ENCODE measurements at places on chromosomes 13 and 19.

GRCh38 chr13:73844986-73845385, 289.2 kb downstream of the KLF12 start:
- DNase-seq = no peak

DNA sequence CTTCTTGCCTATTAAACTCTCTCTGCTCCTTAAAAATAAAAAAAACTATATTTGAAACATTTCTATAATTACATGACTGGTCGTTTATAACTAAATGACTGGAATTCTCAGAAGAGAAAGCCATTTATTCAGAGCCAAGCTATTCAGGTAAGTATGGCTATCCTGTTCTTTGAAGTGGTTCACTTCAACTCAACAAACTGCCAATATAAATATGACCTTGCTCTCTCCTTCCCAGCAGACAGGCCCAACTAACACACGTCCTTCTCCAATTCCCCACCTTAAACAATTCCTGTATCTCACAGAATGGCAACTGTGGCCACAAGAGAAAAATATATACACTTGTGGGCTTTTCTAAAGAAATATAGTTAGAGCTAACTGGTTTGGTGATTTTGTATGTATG, 153.9 kb downstream of the MIPEP start:
- DNase-seq = no peak

- no peak for DNase-seq
These were observed 325.9 kb downstream of the KLF12 start for GRCh38 chr13:73808318-73808717.

DNA sequence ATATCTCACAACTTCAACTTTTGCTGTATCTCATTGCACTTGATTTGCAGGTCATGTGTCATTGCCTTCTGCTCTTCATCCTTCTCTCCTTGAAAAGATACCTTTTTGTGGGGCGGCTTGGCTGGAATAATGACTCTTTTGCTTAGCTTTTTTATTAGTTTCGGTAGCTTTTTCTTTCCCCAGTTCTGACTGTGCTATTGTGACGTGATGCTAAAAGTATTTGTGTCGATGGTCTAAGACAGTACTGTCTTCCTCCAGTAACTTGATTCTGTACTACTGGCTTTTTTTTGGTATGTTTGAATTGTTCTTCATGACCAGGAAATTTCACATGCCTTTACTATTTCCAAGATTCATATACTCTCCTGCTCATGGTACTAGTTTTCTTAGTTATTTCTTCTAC, 63.1 kb downstream of the SLITRK1 start:
- no peak for DNase-seq

DNA sequence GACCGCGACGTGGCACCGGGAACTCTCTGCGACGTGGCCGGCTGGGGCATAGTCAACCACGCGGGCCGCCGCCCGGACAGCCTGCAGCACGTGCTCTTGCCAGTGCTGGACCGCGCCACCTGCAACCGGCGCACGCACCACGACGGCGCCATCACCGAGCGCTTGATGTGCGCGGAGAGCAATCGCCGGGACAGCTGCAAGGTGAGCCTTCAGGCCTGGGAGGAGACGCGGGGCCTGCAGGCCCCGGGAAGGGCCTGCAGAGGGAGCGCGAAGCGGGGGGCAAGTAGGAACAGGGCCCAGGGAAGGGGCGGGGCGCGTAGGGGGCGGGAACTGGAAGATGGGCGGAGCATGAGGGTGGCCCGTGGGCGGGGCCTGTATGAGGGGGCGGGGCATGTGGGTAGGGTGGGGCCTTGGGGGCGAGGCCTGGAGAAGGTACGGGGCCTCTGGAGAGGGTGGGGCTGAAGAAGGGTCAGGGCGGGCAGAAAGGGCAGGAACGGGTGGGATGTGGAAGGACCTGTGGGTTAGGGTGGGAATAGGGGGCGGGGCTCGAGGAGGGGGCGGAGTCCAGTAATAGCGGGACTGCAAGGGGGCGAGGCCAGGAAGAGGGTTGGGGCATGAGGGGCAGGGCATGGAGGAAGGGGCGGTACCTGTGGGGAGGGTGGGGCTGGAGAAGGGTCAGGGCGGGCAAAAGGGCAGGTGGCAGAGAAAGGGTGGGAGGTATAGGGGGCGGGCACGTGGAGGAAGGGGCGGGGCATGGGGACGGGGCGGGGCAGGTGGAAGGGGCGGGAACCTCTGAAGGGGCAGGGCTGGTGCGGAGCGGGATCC, 2.5 kb downstream of the CFD start:
- DNase-seq = peak; percentile 66

GRCh38 chr19:37738371-37738770, 18.8 kb upstream of the ZNF607 start:
- no peak for DNase-seq

GRCh38 chr13:48504606-48505005, 28.3 kb downstream of the RCBTB2 start:
- no peak for DNase-seq

GRCh38 chr13:20964904-20965303, 62.4 kb upstream of the XPO4 start:
- DNase-seq = no peak
